ENCODE measurements at places on chromosomes 2 and 18.
A peak's percentile ranks its signal among the peaks of the same experiment; 100 is the strongest.

DNA sequence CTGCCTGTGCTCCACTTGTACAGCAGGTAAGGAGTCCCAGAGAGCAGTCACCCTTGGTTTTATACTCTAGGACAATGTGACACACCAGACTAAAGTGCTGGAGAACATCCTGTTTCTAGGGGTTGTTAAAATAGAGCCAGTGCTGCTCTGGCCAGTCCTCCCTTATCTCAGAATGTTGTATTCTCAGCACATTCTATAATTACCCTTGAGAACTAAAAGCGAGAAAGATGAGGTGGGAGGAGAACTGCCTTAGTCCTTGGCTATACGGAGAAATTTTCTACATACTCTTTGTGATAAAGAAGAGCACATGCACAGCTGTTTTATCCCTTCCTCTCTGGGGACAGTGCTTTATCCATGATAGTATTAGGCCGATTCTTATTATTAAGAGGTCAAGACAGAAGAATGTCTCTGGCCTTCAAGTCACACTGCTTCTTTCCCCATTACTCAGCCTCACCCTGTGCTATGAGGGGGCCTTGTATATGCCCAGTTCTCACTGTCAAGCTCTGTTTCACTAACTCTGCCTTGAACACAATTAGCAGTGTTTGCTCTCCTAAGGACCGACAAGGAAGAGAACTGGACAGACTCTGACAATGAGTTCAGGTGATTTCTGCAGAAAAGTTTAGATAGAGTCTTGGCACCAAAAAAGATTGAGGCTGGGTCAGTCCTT, 385.8 kb downstream of the TRIB2 start:
- no peak for DNase-seq

DNA sequence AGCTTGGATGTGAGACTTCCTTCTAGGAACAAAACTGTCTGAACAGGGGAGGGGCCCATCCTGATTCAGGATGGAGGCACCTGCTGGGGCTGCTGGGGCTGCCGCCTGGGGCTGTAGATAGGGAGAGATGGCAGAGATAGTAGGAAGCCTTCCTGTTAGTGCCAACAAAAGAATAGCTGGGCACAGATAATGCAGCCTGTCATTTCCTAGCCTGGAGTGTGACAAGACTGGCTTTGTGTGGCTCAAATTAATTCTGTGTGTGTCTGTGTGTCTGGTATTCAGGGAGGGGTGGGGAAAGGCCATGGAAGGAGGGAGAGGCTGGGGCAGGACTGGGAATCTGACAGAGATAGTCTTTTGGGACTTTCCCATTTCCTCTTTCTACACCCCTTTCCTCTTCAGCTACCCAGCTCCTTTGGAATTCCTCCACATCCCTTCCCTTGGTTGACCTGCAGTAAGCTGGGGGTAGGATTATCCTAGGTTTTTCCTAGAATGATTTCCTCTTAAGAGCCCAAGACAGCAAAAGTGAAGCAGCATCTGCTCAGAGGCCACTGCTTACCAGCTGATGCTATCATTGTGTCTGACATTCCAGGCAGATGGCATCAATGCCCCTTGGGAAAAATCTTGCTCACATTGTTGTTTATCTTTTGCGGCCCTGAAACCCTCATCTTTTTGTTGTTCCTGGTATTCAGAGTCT, 144.9 kb upstream of the LHCGR start:
- no peak for DNase-seq

GRCh38 chr2:70086278-70086837, 919 bp upstream of the PCBP1 start:
- peak; percentile 85 for DNase-seq

DNA sequence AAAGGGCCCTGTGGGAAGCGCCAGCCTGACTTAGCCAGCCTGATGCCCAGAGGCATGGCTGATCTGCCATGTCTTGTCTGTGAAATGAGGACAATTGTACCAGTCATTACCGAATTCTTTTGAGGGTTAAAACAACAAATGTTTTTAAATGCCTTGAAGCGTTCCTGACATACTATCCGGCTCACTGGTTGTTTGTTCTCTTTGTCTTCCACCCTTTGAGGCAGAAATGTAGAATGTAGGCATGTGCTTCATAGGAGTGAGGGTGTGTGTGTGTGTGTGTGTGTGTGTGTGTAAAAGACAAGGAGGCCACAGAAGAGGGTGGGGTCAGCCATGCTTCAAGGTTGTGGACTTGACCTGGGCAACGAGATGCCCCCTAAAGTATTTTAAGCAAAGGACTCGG, 35.5 kb downstream of the TGFBRAP1 start:
- no peak for DNase-seq

DNA sequence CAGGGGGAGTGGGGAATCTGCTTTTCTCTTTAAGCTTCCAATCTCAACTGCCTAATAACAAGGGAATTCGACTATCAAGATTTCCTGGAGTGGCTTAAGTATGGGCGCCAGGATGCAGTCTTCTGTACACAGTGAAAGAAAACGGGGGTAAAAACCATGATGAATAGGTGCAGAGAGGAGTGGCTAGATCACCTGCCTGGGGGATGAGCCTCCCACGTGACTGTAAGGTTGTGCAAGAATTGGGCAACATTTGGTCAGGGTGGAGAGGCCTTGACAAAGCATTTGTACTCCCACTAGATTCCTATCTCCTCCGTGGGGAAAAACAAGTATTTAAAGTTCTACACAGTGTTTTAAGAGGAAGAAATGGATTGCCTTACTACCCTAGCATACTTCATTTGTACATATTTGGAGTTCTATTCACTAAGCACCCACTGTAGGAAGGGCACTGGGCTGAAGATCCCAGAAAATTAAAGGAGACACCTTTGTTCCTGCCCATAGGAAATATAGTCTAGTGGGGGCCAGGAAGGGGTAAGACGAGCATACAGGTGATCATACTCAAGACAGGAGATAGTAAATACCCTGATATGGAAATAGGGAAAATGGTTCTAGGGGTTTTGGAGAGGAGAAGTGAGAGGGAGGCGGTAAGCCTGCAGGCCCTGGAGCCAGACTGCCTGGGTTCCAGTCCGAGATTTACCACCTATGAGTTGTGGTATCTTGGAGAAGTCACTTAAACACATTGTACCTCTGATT, 29.2 kb downstream of the EPAS1 start:
- no peak for DNase-seq

DNA sequence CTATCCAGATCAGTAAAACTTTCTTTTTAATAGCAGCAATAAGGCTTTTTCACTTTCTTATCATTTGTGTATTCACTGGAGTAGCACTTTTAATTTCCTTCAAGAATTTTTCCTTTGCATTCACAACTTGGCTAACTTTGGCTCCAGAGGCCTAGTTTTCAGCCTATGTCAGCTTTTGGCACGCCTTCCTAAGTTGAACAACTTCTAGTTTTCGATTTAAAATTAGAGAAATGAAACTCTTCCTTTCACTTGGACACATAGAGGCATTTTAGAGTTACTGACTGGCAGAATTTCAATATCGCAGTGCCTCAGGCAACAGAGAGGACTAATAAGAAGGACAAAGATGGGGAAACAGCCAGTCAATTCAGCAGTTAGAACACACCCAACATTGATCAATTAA, 577.4 kb downstream of the DSC3 start:
- DNase-seq = no peak

DNA sequence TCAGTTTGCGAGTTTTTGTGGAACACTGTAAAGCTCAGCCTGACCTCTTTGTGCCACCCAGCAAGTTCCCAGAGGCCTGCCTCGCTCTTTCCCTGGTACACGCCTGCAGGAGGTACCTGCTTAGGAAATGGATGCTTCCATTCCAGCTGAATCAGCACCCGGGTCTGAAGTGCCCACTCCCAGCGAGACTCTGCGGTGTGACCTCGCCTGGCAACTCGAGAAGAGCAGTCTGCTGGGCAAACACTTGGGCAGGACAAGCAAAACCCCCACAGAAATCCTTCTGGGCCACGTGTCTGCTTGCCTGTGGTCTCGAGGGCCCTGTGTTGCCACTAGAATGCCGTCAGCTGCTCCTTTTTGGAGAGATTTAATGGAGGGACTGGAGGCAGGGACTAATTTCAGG, 127.6 kb downstream of the MAPK4 start:
- no peak for DNase-seq

- no peak for DNase-seq
These were observed 370.9 kb upstream of the ZEB2 start for GRCh38 chr2:144890828-144891227.

DNA sequence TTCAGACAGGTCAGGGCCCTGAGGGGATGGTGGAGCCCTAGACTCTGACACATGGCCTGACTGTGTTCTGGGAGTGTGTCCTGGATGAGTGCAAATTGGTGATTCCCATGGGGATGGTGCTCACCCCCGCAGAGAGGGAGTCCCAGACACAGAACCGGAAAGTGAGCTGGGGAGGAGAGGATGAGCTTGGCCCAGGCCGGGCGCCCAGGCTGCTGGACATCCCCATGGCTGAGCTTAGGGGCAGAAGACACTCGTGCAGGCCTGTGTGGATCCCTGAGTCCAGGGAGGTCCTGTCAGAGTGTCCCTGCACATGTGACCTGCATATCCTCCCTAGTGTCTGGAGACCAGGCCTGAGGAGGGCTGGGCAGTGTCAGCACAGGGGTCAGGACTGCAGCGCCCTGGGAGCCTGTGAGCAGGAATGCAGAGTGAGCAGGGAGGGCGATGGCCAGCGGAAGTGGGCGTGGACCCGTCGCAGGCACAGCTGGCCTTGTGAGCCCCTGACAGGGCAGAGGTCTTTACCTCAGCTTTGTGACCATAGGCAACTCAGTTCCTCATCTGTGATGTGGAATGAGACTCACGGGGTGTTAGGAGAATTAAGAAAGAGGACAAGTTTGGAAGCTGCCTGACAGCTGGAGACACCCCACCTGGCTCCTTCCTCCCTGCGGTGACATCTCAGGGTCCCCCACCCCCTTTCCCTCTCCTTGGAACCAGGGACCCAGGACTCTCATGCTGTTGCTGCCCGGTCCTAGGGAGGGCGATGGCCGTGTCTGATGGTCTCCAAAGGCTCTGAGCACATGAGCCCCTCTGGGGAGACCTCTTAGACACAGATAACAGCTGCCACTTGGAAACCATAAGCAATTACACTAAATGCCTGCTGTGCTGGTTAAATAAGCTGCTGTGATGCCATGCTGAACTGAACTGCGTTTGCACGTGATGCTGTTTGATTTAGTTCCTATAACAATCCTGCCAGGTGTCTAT, 62.6 kb upstream of the HS6ST1 start:
- DNase-seq = peak; percentile 15

DNA sequence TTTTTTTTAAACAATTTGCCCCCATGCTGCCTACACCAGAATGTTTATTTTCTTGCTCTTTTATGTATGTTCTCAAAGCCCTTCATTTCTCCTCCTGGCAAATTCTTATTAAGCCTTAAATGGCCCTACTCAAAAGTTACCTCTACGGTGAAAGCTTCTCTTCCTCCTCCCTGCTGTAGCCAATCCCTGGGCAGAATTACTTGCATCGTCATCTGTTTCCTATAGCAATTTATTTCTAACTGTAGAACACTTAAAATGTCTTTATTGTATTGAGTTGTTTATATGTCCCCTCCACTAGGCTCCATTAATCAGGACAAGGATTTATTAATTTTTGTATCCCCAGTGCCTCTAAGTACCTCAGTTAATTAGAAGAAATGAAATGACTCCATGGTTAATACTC, 2.5 kb upstream of the RAD51AP2 start:
- no peak for DNase-seq

GRCh38 chr2:181949047-181949446, 36.6 kb upstream of the PPP1R1C start:
- no peak for DNase-seq

DNA sequence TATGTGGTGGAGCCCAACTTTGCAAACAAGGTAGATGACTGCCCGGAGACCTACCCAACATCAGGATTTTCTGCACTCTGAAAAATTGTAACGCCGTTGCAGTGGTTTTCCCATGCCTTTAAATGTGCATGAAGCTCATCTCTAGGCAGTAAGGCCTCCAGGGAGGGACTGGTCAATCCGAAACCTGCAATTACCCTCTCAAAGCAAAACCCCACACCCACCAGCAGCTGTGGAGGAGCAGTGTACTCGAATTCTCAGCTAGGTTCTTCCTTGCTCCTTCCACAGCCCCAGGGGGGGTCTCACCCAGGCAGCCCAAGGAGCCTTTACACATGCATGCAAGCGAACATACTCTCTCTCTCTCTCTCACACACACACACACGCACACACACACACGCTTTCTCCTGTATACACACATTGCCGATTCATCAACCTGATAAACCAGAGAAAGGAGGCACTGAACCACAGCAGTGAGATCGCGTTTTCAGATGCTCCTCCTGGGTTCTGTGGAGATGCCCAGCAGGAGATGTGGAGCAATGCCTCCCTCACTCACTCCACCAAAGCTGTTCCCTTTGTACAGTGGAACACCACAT, 109.2 kb downstream of the VIT start:
- no peak for DNase-seq

GRCh38 chr18:58687871-58688308, 16.6 kb downstream of the MALT1 start:
- no peak for DNase-seq

DNA sequence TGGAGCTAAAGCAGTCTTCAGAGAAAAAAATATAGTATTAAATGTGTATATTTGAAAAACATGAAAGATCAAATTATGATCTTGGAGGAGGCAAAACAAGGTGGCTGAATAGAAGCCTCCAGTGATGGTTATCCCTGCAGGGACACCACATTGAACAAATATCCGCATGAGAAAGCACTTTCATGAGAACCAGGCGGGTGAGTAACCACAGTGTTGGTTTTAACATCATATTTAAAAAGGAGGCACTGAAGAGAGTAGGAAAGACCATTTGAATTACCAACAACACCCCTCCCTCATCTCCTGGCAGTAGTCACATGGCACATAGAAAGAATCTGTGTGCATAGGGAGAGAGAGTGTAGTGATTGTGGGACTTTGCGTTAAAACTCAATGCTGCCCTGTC, 759.6 kb upstream of the NRXN1 start:
- DNase-seq = no peak

- DNase-seq = no peak
These were observed 136.8 kb downstream of the NEDD4L start for GRCh38 chr18:58180738-58181353.

- DNase-seq = no peak
These were observed 11.0 kb downstream of the ANKRD12 start for GRCh38 chr18:9147440-9148202.

DNA sequence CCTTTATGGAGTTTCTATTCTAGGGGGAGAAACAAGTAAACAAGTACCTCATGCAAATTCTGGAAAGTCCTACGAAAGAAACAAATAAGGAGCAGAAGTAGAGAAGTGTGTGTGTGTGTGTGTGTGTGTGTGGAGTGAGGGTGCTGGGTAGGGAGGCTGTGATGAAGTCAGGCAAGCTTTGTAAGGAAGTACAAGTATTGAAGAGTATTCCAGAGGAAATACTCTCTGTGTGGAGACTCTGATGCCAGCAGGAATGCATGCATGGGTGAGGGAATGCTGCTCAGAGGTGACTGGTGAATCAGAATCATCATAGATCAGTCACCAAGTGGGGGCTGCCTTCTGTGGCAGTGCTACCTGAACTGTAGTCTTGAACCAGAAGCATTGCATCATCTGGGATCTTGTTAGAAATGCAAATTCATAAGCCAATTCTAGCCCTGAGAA, 34.5 kb downstream of the SLC4A3 start:
- no peak for DNase-seq

DNA sequence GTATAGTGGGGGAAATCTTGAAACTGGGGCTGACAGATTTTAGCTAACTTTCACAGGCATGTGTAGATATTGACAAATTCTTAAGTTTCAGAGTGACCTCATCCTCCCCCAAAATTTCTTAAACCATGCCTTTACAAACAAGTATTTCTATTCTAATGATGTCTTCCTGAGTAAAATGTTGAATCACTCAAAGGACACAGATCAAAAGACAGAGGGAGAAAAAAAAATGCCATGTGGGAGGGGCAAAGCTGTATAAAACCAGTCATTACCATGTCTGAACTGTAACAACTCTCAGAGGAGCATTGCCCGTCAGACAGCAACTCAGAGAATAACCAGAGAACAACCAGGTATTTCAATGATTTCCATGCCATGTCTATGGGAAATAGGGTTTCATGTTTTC, at the start of gene SERPINB2:
Gene SERPINB2, plus strand, starts transcription at position 282 of the 400 bp plus-strand sequence. CDS start 3,740 bp downstream, outside the sequence.
- no peak for DNase-seq

Data from tibial artery (tissue), 4 donors.